Spleen (tissue), 13 donors: ENCODE measurements at places on chromosomes 16 and 17.

DNA sequence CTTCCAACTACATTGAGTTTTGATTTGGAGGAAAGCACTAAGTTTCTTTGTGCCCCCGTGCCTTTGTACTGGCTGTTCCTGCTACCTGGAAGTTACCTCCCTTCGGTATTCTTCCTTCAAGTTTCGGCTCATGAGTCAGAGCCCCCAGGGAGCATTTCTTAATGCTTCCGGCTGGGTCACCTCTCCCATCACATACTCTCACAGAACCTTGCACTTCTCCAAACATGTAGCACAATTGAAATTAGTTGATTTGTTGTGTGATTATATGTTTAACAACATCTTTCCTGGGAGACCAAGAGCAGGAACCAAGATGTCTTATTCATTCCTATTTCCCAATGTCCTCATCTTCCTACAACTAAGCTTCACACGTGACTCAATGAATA is 158.6 kb upstream of the CDH5 start:
- H3K4me1 ChIP-seq: peaks cover 10% of the 10 kb centered on the region
- H3K36me3 ChIP-seq: no peaks in the 10 kb centered on the region
- H3K27ac ChIP-seq: peak overlapping the region; percentile 65

- H3K4me3 ChIP-seq: no peak overlapping the region
- H3K27ac ChIP-seq: no peak overlapping the region
- no peaks in the 10 kb centered on the region for H3K27me3 ChIP-seq
- no peak for DNase-seq
- peaks cover 3% of the 10 kb centered on the region for H3K36me3 ChIP-seq
Measured at GRCh38 chr16:69706975-69707340, 19.4 kb downstream of the NQO1 start.

- no peak for DNase-seq
- H3K36me3 ChIP-seq: no peaks in the 10 kb centered on the region
- H3K27ac ChIP-seq: no peak overlapping the region
Measured at GRCh38 chr17:73103641-73104335, 11.3 kb upstream of the SLC39A11 start.

DNA sequence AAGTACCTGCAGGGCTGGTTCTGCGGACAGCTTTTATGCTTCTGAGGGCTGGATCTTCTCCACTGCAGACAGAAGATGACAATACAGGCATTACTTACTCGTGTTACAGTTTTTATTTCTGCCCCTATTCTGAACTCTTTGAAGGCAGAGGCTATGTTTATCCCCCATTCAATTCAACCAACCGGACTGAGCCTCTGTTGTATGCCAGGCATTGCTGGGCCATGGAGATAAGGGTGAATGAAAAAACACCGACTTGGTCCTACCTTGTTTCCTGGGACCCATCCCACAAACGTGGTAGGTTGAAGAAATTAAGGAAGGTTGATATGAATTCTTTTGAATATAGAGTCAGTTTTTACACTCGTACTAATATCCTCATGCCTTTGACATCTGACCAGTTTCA is 10.0 kb upstream of the HP start:
- H3K27ac ChIP-seq: no peak overlapping the region
- H3K4me3 ChIP-seq: no peak overlapping the region
- no peak for DNase-seq
- no peaks in the 10 kb centered on the region for H3K27me3 ChIP-seq
- H3K4me1 ChIP-seq: no peaks in the 10 kb centered on the region
- H3K36me3 ChIP-seq: peaks cover 9% of the 10 kb centered on the region

DNA sequence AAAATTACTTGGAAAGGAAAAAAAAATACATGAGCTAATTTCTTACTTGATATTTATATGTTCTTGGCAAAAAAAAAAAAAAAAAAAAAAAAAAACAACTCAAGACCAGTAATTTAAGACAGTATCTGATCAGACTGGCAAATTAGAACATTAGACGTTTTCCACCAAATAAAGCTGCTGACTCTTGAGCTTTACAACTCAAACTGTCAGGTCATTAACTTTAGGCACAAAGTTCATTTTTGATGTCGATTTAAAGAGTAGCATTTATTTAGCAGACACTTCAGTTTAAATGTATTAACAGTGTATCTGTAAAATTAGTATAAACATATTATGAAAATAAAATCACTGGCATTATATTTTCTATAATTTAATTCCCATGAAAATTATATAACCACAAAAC is 66.7 kb downstream of the NCOR1 start:
- H3K4me3 ChIP-seq: no peak overlapping the region
- H3K4me1 ChIP-seq: no peaks in the 10 kb centered on the region
- DNase-seq: no peak
- H3K36me3 ChIP-seq: peaks cover 44% of the 10 kb centered on the region
- H3K27me3 ChIP-seq: no peaks in the 10 kb centered on the region

- H3K27ac ChIP-seq: peak overlapping the region; percentile 51
- no peak overlapping the region for H3K4me3 ChIP-seq
- no peaks in the 10 kb centered on the region for H3K27me3 ChIP-seq
- H3K4me1 ChIP-seq: no peaks in the 10 kb centered on the region
- H3K36me3 ChIP-seq: no peaks in the 10 kb centered on the region
Measured at GRCh38 chr16:85046472-85046916, 18.9 kb downstream of the KIAA0513 start.

- H3K27me3 ChIP-seq: no peaks in the 10 kb centered on the region
- H3K4me3 ChIP-seq: no peak overlapping the region
- H3K4me1 ChIP-seq: no peaks in the 10 kb centered on the region
Measured at GRCh38 chr17:18963126-18964017, 11.4 kb downstream of the SLC5A10 start.

- H3K4me1 ChIP-seq: peaks cover 63% of the 10 kb centered on the region
- no peaks in the 10 kb centered on the region for H3K27me3 ChIP-seq
- peak within 1 kb of the TSS; percentile 7 for H3K4me3 ChIP-seq
- peaks cover 11% of the 10 kb centered on the region for H3K36me3 ChIP-seq
- H3K27ac ChIP-seq: peak within 1 kb of the TSS; percentile 69
Measured at GRCh38 chr16:70646260-70647241, at the start of gene IL34. IL34 (plus strand) TSS chr16:70646559; CDS start chr16:70646948, 389 bp downstream.

DNA sequence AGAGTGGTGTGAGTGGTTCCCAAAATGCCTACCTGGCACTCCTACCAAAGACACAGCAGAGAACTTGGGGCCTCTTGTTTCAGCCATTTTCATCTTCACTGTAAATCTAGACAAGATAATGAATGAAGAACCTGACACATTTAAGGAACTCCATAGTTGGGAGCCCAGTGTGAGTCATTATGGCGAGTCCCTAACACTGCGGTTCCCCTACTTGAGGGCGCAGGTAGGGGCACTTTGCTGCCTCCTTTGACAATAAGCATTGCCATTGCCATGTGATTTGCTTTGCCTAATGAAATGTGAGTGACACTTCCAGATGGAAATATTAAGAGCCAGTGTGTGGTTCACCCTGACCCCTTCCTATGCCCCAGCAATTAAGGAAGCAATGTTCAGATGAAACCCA is 517.6 kb downstream of the MAF start:
- H3K36me3 ChIP-seq: no peaks in the 10 kb centered on the region
- H3K27me3 ChIP-seq: no peaks in the 10 kb centered on the region
- no peak overlapping the region for H3K4me3 ChIP-seq
- H3K27ac ChIP-seq: no peak overlapping the region
- H3K4me1 ChIP-seq: peaks cover 7% of the 10 kb centered on the region

GRCh38 chr17:76405607-76405966 is 21.2 kb downstream of the SPHK1 start:
- DNase-seq: peak; percentile 71
- no peak overlapping the region for H3K4me3 ChIP-seq
- peaks cover 45% of the 10 kb centered on the region for H3K36me3 ChIP-seq
- H3K27ac ChIP-seq: no peak overlapping the region

DNA sequence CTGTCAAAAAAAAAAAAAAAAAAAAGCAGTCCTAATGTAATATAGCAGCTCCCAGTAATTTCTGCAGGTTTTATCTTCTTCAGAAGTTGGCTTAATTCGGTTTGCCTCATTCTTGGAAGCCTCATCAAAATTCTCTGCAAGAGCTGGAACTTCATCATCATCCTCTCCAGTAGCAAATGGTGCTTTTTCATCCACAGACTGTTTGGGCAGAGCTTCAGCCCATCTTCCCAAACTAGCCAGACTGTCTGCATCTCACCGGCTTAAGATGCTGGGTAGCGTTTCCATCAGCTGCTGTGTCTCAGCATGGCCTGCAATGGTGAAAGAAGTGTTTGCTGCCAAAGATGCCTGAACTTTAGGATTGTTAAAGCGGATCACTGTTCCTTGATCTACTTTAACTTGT is 112.6 kb downstream of the AIPL1 start:
- no peaks in the 10 kb centered on the region for H3K36me3 ChIP-seq
- DNase-seq: no peak
- no peaks in the 10 kb centered on the region for H3K27me3 ChIP-seq

DNA sequence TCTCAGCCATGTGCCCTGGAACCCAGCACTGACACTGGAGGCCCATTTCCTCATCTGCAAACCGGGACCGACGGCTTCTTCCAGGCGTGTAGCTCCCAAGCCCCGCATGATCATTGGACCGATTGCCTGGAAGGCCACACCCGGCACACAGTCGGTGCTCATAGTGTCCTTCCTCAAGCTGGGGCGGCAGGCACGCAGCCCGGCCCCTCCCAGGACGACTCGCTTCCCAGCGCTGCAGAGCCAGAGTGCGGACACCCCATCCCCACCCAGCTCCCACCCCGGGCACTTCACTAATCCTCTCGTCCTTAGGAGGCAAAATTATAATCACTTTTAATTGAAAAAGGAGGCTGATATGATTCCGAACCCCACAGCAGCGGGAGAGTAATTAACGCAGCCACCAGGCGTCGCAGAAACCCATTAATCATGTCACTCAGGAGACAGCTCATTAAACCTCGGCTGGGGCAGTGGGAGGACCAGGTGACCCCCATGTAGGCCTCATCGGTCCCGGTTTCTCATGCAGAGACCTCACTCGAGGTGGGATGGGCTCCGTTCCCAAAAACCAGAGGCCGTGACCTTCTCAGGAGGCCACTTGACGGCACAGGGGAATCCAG is 33.1 kb downstream of the ZNF469 start:
- no peak for DNase-seq
- H3K4me1 ChIP-seq: no peaks in the 10 kb centered on the region
- H3K27ac ChIP-seq: no peak overlapping the region
- peaks cover 27% of the 10 kb centered on the region for H3K27me3 ChIP-seq
- H3K4me3 ChIP-seq: no peak overlapping the region

DNA sequence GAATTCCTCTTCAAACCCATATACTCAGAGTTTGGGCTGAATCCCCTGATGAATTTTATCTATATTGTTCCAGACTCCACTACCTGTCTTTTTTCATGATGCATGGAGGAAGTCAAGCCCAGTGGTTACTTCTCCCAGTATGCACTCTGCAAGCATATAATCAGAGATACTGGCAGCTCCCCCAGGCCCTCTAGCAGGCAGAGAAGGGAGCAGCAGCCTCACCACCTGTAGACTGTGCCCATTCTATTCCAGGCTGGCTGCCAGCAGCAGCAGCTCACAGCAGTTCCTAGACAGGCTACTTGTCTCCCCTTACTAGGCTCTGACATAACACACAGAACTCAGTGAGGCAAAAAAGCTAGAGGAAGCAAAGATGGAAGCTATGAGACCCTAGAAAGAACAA is 3.4 kb downstream of the MKS1 start:
- H3K36me3 ChIP-seq: peaks cover 31% of the 10 kb centered on the region
- H3K4me3 ChIP-seq: no peak overlapping the region
- no peak for DNase-seq
- H3K27me3 ChIP-seq: no peaks in the 10 kb centered on the region

DNA sequence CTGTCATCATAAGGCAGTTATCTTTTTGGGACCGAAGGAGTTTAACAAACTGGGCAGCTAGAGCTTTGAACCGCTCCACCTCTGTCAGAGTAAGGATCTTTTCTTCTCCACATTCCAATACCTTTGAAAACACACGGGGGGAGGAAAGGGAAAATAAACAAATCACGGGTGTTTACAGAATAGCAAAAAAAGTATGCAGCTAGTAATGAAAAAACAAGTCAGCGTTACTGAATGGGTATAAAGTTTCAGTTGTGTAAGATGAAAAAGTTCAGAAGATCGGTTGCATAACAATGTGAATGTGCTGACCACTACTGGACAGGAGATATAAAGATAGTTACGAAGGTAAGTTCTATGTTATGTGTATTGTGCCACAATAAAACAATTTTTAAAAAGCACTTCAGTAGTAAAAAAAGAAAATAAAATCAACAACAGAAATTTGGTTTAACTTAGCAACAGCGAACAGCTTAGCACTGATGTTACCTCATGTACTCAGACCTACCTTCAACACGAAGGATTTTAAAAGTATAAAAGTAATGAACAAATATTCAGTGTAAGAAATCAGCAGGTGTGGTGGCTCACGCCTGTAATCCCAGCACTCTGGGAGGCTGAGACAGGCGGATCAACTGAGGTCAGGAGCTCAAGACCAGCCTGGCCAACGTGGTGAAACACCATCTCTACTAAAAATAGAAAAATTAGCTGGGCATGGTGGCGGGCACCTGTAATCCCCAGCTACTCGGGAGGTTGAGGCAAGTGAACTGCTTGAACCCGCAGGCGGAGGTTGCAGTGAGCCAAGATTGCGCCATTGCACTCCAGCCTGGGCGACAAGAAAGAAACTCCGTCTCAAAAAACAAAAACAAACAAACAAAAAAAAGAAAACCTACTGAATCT is 34.3 kb downstream of the MARF1 start:
- H3K4me3 ChIP-seq: no peak overlapping the region
- H3K36me3 ChIP-seq: peaks cover 96% of the 10 kb centered on the region
- H3K27me3 ChIP-seq: no peaks in the 10 kb centered on the region

- no peak for DNase-seq
- no peaks in the 10 kb centered on the region for H3K27me3 ChIP-seq
- no peak overlapping the region for H3K27ac ChIP-seq
- peaks cover 20% of the 10 kb centered on the region for H3K4me1 ChIP-seq
- no peak overlapping the region for H3K4me3 ChIP-seq
Measured at GRCh38 chr17:63399316-63399715, 46.8 kb downstream of the CYB561 start.

DNA sequence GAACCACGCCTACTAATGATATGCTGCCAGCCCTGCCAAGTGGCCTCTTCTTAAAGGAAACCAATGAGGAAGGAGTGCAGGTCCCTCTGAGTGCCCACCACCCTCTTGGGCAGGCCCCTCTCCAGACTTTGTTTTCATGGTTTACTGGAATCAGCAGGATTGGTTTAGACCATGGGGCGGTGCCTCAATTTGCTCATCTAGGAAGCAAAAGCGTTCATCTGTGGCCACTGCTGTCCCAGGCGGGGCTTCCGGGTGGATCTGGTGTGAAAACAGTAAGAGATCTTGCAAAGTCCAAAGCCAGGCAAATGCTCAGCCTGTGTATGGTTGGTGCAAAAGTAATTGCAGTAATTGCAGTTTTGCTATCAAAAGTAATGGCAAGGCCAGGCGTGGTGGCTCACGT is 71.3 kb downstream of the AMFR start:
- no peak for DNase-seq
- H3K4me3 ChIP-seq: no peak overlapping the region
- peaks cover 23% of the 10 kb centered on the region for H3K4me1 ChIP-seq
- no peak overlapping the region for H3K27ac ChIP-seq
